ENCODE measurements at places on chromosomes 1 and 21. TPM values are rescaled to one million over a fixed set of nuclear protein-coding genes. Genes with fewer than 3 reads are reported as not detected.

- no peak for DNase-seq
Observed at GRCh38 chr1:225823811-225824261, 13.9 kb downstream of the EPHX1 start.

The PLPPR5 gene
- total RNA-seq = not detected

The KIFAP3 gene
- total RNA-seq = 12.8 TPM

DNA sequence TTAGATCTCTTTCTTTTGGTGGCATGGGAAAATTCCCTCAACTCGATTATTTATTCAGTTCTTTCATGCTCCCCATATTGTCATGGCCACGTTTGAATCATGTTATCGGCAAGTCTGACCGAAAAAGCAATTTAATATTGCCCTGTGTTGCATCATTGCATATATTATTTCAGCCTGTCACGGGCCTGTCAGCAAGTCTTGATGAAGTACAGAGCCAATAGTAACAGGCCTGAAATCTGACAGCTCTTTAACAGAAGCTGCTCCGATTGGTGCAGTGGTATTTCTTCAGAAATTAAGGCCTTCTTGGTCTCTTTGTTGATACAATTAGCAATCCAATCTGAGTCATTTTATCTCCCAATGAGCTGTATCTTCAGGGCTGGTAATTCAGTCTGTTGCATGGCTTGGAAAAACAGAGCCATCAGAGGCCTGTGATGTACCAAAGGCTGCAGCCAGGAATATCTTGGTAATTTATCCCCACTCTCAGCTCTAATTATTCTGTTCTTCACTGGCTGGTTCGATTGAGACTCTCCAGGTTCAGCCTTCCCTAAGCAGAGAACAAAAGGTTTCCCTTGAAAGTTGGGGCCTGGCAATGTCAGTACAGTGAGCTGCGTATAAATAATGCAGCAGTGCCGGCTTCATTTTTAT lies 149.5 kb downstream of the FGGY start:
- DNase-seq = no peak

The SYPL2 gene
- not detected for total RNA-seq

DNA sequence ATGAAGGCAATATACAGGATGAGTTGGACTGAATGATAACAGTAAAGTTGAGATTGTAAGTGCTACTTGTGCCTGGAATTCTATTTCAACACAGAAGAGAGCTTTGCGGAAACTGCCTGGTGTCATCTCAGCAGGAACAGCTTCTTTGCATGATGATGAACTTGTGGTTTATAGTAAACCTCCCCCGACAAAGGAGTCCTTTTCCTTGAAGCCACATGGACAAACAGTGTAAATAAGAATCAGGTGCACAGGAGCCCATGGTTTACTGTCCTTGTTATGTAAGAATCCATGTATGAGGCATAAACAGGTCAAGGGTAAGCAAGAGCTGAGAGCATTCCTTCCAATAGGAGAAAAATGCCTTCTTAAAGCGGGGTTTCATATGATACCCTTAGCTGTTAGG lies 66.2 kb downstream of the PCNX2 start:
- DNase-seq = no peak

GRCh38 chr1:56081173-56081572 lies 498.2 kb downstream of the PLPP3 start:
- no peak for DNase-seq

- DNase-seq = no peak
Observed at GRCh38 chr1:213366141-213366831, 315.2 kb downstream of the RPS6KC1 start.

- no peak for DNase-seq
Observed at GRCh38 chr1:36304521-36304920, 1.6 kb upstream of the SH3D21 start.

GRCh38 chr1:37113285-37113997 lies 79.1 kb upstream of the GRIK3 start:
- DNase-seq = no peak

DNA sequence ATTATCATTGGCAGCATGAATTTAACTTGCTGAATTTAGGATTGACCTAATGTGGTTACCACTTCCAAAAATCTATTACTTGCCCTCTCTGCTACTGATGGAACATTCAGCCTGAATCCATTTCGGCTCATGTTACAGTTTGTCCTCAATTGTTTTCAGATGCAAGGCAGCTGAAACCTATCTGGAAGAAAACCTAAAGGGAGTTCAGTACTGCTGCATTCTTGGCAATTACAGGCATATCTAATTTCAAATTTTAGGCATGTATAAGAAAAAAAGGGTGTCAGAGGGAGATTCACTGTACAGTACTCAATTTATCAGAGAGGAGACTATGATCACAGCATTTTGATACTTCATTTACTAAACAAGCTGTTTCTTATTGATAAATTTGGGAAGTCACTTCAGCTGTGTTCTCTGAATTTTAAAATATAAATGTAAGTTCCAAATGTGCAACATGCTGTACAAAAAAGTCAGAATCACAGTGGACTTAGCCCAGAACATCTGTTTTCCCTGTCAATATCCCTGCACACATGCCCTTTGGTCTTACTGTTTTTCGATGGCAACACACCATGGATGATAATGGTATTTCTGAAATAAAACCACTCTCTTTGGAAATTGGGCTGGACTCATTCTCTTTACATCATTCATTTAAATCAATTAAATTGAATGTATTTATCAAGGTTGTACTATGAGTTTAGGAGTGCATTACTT lies 651.6 kb upstream of the ADGRL4 start:
- DNase-seq = no peak

GRCh38 chr1:94048413-94049164 lies 72.4 kb downstream of the ABCA4 start:
- no peak for DNase-seq

DNA sequence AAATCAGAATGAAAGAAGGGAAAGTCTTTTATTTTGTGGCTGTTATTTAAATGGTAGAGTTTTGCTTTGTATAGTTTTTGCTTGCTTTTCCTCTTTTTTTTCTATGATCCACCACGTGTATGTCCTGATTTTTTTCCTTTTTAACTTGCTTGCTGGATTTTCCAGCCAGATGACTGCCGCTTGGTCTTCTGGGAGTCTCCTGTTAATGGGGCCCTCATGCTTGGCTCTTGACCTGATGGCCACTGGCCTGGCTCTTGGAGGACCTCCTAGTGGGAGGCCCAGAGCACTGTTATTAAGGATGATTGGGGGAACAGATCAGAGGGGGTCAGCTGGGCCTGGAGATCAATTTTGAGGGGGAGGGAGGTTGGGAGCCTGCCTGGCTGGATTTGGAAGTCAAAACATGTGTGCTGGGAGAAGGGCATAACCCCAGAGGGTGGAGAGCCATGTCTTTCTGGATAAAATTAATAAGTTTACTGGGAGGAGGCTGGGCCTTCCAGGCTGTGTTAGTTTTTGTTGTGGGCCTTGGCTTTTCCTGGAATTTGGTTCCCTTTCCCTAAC lies 1.2 kb downstream of the FGGY start:
- no peak for DNase-seq

The GJB3 gene
- not detected for total RNA-seq

The TP73 gene
- not detected for total RNA-seq

GRCh38 chr1:170680428-170680827 lies 16.5 kb downstream of the PRRX1 start:
- no peak for DNase-seq

DNA sequence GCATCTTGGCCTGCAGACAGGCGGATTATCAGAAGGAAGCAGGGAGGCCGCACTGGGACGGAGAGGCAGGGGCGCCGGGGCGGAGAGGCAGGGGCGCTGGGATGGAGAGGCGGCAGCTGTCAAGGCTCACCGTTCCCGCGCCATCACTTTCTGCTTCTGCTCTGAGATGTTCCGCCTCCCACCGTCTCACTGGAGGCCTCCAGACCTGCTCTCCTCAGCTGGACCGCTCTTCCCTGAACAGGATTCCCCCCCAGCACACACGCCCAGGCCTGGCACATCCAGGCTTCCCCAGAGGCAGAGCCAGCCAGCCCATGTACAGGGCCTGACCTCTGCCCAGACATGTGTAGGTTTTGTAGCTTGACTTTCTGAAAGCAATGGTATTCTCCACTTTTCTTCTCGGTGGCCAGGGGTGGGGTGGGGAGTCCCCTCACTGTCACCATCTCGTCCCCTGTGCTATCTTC lies 84.1 kb downstream of the RIPK4 start:
- DNase-seq = no peak

GRCh38 chr1:118323246-118323645 lies 138.2 kb upstream of the SPAG17 start:
- no peak for DNase-seq

DNA sequence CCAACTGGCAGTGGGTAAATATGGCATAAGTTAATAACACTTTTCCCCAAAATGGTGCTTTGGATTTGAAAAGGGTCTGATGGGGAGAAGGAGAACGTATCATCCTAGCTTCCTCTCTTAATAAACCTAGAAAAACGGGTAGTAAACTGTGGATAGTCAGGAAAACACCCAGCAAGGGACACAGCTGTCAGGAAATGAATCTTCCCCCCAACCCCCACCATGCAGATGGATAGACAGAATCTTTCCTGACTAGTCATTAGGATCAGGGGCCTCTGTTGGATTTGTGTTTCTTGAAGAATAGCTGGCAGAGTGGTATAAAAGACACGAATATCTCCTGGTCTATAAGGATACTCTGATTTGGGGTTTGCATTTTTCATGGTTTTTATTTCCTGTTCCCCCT lies 22.5 kb upstream of the LAX1 start:
- DNase-seq = no peak

- no peak for DNase-seq
Observed at GRCh38 chr1:180997843-180998504, 24.7 kb downstream of the STX6 start.

The LORICRIN gene
- not detected for total RNA-seq

The GJA8 gene
- not detected for total RNA-seq

- DNase-seq = no peak
Observed at GRCh38 chr1:227903614-227904501, 43.9 kb downstream of the WNT9A start.

The CCDC185 gene
- not detected for total RNA-seq

GRCh38 chr1:212440419-212440818 lies 7.7 kb downstream of the NENF start:
- no peak for DNase-seq

- DNase-seq = no peak
Observed at GRCh38 chr1:198519639-198520501, 20.6 kb downstream of the ATP6V1G3 start.

The GIPC2 gene
- total RNA-seq = not detected

DNA sequence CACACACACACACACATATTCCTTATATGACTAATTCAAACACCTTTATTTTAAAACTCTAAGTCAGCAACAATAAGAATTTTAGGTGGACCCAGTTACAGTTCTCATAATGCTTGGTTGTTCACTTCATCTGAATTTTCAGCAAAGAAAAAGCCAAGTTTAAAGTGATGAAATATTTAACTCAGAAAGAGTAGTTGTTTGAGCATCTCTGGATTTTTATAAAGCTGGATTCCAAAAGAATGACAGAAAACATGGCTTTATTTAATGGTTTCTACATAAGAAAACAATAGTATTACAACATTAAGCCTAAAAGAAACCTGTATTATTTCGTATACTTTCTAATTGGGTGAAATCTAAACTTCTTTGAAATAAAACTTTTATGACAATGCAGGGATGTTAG lies 54.2 kb upstream of the ADAMTS5 start:
- no peak for DNase-seq

- no peak for DNase-seq
Observed at GRCh38 chr1:230509281-230509977, 83.3 kb upstream of the PGBD5 start.

All from naive thymus-derived CD4-positive, alpha-beta T cell (primary cell).